Esophagus muscularis mucosa (tissue), 4 donors: ENCODE measurements at places on chromosomes 2 and 18.

GRCh38 chr2:2909086-2910035 is 468.3 kb downstream of the EIPR1 start:
- DNase-seq, result peak; percentile 82

- DNase-seq, result peak; percentile 78
These were observed 37.6 kb downstream of the NCKAP5 start for GRCh38 chr2:133530645-133531044.

DNA sequence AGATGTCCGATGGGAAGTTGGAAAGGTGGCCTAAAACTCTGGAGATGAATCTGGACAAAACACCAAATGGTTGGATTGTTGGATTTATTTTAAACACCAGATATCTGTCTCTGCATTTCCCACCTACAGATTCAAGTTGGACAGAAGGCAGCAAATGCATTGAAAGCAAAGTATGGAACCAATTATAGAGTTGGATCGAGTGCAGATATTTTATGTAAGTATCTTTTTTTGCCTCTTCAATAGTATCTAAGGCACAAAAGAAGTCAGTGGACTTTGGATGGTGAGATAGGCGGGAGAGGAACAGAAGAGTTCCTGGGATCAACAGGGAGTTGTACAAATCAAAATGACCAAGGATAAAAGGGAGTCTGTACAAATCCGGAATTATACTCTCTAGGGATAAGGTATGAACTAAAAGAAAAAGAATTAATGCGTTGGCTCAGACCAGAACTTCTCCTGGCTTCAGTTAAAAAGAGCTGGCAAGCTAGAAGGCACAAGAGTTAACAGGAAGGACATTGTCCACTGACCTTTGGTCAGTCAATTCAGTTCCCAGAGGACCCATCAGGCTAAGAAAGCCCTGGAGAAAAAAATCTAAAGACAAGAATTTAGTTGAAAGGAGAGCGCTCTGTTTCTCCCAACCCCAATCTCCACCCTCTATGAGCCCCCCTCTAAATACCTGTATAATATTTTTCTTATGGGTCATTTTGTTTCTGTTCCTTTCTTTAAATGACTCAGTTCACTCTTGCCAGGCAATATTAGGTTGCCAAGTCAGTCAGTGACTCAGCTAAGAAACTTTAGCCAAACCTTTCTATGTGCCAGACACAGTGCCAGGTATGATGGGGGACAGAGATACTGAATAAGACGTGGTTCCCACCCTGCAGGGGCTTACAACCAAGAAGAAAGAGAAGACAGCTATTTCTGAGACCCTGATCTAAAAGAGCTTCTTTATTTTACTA is 29.1 kb downstream of the CPO start:
- DNase-seq, result peak; percentile 47

GRCh38 chr2:170836027-170836426 is 19.3 kb downstream of the GAD1 start:
- no peak for DNase-seq

DNA sequence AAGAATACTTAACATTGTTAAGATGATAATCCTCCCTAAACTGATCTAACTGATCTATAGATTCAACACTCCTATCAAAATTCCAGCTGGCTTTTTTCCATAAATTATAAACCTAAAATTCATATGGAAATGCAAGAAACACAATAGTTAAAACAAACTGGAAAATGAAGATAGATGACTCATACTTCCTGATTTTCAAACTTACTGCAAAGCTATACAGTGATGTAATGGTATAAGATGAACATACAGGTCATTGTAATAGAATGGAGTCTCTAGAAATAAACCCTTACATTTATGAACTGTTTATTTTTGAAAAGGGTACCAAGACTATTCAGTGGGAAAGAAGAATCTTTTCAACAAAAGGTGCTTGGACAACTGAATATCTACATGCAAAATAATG is 32.3 kb downstream of the UBXN4 start:
- DNase-seq, result no peak
